NCI-H460 (cell line): ENCODE measurements at places on chromosomes 6 and 20. TPM values are rescaled to one million over a fixed set of nuclear protein-coding genes. Genes with fewer than 3 reads are reported as not detected.

TSHZ2 gene
- total RNA-seq = not detected in 2 replicates

CCDC170 gene
- not detected in 2 replicates for total RNA-seq

DNA sequence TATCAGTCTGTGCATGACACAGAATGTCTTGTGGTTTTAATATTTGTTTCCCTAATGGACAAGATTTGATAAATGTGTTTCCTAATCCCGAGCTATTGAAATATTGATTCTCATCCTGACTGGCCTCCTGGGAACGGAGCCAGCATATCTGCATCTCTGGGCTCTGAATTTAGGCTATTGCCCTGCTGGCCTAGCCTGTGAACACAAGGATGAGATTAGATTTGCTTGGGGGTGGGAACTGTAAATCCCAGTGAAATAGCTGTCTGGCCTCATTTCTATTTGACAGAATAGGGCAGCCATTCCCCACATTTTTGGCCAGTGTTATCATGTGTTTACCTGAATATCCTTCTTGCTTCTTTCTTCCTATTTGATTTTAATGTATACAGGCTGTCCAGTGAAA is 198.4 kb upstream of the SOX4 start:
- DNase-seq = no peak

DNA sequence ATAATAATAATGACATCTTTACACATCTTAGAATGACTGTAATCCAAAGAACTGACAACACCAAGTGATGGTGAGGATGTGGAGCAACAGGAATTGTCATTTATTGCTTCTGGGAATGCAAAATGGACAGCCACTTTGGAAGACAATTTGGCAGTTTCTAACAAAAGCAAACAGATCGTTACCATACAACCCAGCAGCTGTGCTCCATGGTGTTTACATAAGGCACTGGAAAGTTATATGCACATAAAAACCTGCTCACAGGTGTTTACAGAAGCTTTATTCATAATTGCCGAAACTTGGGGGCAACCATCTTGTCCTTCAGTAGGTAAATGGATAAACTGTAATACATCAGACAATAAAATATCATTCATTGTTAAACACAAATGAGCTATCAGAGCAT is 18.3 kb upstream of the ASF1A start:
- no peak for DNase-seq

DNA sequence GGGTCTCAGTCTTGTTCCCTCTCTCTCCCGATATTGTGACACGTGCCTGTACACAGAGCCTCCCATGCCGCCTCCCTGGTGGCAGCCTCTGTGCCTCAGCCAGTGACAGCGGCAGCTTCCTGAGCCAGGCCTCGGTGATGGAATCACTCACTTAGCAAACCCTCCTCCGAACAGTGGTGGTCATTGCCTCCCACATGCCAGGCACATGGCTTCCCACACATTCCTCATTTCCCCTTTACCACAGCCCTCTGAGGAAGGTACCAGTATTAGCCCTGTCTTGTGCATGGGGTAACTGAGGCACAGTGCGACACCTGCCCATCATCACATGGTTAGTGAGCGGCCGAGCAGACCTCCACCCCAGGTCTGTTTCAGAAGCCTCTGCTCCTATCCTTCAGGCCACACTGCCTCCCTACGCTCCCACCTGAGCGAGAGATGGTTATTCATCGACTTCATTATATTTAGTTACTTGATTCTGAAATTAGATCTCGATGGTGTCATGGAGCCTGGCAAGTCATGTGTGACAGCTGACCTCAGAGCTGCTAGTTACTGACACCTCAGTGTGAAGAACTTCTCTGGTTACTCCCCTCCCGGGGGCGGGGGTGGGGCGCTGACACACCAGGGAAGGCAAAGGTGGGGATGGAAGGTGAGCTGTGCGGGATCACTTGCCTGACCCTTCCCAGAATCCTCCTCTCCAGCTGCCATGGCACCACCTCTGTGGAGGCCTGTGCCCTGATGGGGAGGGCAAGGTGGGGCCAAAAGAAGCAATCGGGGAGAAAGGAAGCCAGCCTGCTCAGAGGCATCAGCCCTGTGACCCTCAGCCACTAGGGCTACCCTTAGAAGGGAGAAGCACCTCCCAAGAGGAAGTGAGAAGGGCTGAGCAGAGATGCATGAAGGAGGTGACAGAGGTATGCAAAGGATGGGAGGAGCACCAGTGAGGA is 17.9 kb downstream of the MDGA1 start:
- DNase-seq = peak; percentile 26
